ENCODE measurements at places on chromosomes 16 and 17. TPM values are rescaled to one million over a fixed set of nuclear protein-coding genes. Genes with fewer than 3 reads are reported as not detected.

DNA sequence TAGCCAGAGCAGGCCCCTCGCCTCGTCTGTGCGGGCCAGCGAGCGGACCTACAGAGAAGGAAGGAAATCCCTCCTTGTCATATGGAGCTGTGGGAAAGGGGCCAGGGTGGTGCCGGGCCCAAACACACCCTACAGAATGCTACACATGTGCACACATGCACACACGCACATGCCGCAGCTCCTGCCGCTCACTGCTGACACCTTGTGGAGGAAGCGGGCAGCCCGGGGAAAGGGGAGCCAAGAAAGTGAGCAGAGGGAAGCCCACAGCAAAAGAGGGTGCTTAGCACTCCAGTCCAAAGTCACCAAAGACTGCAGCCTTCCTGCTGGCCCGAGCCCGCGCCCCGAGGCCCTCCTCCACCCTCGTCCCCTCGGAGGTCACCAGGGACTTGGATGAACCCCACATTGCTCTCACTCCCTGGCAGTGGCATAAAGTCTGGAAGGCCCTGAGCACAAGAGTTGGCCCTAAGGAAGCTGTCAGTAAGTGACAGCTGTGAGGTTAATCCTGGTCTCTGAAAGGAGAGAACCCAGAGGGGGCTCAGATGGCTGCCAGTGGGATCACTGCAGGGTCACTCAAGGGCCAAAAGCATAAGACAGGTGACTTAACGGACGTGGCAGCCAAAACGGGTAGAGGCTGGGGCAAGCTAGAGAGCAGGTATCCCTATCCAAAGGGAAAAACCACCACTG is 68.2 kb downstream of the MYO18A start:
- DNase-seq = peak; percentile 77

GRCh38 chr17:79706931-79707850 is 23.6 kb upstream of the ENPP7 start:
- DNase-seq = peak; percentile 32

- peak; percentile 93 for DNase-seq
Observed at GRCh38 chr17:79192503-79193351, 118.1 kb downstream of the ENGASE start.

DNA sequence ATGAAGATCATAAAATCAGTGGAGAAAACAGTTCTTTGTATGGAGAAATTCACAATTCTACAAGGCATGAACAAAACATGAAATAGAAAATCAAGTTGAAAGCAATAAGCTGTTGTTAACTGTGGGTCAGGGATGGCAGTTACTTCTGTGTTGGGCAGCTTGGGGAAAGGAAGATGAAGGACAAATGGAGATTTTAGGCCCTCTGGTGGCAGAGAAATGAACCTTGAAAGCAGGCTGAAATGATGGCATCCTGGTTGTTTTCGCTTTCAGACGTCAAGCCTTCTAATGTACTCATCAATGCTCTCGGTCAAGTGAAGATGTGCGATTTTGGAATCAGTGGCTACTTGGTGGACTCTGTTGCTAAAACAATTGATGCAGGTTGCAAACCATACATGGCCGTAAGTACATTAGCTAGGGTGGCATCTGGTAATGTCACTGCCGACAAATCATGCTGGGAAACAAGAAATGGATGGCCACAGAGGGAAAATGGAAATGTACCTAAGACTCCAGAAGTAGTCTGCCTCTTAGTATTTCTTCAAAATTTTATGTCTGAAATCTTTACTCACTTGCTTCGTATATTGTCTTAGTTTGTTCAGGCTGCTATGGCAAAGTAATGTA is 108.9 kb downstream of the MAP2K6 start:
- DNase-seq = peak; percentile 58

DNA sequence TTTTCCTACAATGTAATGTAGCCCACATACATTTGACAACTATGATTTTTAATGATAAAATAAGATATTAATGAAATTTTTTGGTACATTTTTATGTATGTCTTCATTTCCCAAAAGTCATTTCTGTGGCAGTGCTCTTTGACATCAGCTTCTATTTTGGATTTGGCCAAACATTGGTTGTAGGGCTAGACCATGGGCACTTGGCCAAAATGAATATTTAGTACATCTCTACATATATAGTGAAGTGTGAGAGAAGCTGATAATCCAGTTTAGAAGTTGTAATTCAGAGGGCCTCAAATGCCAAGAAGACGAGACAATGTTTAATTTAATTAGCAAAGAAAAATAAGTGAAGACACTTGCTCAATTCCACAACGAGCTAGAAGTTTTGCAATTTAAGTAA is 724.9 kb upstream of the SOX9 start:
- no peak for DNase-seq

DNA sequence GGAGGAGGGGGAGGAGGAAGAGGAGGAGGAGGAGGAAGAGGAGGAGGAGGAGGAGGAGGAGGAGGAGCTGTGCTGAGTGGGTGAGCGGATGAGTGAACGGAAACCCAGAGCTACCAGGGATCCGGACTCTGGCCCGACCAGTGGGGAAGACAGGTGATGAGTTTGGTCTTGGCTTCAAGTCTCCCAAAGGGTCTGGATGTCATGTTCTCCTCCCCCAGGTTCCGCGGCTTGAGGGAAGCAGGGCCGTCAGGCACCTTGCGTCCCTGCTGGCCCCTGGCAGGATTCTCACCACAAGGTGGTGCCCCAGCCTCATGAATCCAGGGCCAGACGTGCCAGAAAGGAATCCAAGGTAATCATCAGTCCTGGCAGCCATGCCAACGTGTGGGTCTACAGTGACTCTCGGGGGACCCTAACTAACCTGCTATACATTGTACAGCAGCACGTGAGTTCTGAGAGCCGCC is 13.5 kb upstream of the ABAT start:
- DNase-seq = peak; percentile 86

GRCh38 chr16:71746442-71747046 is 22.0 kb upstream of the PHLPP2 start:
- DNase-seq = peak; percentile 47

DNA sequence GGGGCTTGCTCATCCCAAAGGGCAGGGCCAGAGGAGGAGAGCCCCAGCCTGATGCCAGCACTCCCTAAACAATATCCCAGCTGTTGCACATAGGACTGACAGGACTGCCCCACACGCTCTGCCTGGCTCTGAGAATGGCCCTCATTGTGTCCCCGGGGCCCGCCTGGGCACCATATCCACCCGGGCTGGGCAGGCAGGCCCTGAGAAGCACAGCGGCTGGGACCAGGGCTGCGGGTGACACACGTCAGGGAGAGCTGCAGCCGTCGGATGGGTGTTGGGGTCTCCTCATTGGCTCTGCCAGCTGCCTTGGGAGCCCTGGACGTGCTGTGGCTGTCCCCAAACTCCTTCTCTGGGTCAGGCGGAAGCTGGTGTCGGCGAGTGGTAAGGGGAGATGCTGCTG is 4.2 kb downstream of the BCAR1 start:
- DNase-seq = no peak

DNA sequence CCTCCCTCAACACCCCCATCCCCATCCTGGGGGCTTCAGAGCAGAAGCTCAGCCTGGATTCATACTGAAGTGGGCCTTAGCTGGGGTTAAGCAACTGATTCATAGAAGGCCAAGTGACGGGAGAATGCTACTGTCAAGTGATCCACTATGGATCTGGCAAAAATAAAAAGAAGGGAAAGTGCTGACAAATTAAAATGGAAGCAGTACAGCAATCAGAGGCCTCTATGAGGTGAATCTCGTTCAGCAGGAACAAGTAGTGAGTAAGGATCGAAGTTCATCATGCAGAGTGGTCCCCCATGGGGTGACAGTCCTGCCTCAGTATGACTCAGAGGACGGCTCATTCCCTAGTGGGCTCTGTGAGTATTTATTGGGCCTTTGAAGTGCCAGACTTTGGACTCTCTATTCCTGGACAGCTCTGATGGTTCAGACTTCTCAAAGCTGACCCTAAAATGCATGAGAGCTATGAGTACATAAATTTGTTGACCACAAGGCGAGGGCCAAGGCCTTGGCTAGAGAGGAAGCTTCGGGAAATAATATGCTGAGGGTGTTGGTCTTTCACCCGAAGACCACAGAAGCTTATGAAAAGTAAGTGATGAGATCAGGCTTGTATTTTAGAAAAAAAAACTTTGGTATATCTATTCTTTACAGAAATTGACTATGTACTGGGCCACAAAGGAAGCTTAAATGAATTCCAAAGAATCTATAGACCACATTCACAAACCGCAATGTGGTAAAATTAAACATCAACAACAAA is 5.3 kb upstream of the NSMCE1 start:
- DNase-seq = no peak

GRCh38 chr17:82679586-82680465 is 18.7 kb downstream of the RAB40B start:
- DNase-seq = peak; percentile 52

DNA sequence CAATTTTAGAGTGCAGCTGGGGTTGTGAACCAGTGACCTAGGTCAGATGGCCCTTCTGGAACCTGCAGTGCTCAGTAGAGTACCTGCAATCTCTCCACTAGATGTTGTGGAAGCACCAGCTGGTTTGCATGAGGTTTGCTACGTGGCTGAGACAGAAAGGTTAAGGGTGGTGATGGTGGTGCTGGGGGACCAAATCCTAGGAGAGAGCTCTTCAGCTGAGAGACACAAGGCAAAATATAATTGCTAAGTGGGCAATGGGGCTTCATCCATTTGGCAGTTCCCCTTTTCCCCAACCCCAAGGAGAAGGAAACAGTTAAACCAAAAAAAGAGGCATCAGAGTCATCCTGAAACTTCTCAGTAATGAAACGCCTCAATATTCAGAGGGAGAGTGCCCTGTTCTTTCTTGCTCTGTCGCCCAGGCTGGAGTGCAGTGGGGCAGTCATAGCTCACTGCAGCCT is 13.9 kb downstream of the ITPRIPL2 start:
- DNase-seq = no peak

DNA sequence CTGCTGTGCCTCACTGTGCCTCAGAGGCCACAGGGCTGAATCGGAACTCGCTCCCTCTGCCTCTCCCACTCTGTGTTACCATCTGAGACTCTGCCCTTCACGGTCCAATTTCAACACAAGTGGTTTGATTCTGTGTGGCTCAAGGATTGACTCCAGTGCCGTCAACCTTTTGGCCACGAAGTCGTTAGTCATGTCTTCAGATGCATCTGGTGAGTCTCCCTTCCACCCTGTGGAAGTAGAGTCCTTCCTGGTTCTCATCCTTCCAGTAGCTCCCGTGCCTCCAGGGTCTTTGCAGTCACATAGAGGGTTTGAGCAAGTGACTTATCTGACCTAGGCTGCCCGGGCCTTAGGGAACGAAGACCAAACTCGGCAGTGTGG is 51.2 kb downstream of the PGS1 start:
- no peak for DNase-seq

- peak; percentile 94 for DNase-seq
Observed at GRCh38 chr16:80938004-80938878, 68.4 kb downstream of the CMC2 start.

- peak; percentile 80 for DNase-seq
Observed at GRCh38 chr16:2236337-2237101, at the start of gene DNASE1L2. Gene DNASE1L2 (plus strand): TSS chr16:2236444. CDS start chr16:2236817, 373 bp downstream.

DNA sequence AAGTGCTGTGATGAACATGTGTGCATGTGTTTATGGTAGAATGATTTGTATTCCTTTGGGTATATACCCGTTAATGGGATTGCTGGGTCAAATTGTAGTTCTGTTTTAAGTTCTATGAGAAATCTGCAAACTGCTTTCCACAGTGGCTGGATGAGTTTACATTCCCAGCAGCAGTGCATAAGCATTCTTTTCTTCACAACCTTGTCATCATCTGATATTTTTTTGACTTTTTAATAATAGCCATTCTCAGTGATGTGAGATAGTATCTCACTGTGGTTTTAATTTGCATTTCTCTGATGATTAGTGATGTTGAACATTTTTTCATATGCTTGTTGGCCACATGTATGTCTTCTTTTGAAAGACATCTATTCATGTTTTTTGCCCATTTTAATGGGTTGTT is 18.5 kb downstream of the CCL8 start:
- DNase-seq = no peak

DNA sequence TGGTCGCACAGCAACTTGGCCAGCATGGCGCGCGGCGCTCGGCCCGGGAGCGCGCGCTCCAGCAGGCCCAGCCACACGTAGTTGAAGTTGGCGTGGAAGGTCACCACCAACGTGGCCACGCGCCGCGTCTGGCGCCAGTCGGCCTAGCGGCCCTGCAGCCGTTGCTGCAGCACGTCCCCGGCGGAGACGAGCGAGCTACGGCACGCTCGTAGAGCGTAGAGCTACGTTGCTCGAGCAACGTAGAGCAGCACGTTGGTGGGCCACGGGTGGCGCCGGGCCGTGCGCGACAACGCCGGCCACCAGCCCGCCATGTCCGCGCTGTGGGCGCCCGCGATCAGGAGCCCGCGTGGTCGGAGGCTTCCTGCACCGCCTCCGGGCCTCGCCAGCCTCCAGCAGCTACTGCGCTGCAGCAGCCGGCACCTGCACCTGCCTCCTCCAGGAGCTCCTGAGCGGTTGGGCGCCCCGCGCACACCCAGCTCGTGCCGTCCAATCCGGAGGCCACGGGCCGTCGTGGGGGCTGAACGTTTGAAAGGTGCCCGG is 13.4 kb upstream of the SULT1A1 start:
- DNase-seq = no peak

DNA sequence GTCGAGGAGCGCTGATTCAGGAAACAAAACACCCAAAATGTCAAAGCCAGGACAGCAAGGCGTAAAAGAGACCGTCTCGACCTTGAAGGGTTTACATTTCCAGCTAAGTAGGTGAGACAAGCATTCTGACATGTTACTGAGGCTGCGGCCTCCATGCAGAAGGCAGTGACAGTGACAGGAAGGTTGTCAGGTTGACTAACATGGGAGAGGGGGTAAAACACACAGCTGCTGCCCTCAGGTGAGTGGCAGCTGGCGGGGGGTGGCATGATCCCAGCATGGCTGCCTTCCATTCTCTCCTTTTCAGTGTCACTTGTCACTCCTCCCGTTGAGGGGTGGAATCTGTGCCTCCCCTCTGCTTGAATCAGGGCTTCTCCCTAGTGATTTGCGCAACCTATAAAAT is 31.9 kb upstream of the CRHR1 start:
- no peak for DNase-seq

DNA sequence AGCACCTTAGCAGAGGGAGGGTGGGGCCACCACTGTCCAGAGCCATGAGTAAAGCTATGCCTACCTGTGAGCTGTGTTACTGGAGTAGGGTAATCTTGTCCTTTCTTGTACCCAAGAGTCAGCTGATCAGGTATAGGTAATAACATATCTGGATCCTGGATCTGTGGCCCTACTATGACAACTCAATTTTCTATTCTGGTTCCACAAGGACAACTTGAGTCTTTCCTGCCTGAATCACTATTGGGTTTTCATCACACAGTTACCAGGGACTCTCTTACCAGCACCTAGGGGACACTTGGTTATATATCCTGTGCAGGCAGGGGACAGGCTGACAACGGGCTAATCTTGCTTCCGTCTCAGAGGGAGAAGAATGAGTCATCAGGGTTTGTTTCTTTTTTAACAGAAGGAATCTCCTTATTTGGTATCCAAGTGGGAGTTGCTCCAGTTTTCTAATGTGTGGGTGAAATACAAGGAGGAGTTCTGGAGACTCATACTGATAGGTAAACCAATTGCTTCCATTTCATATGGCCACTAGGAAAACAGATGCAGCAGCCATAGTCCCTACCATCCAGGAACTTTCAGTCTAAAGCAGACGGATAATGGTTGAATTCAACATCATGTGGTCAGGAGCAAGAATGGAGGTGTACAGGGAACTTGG is 6.8 kb downstream of the ZNF267 start:
- no peak for DNase-seq

Gene DDX19B
- total RNA-seq = 49.7 TPM

Gene IL17C
- not detected for total RNA-seq

Gene CTU2
- 11.0 TPM for total RNA-seq

Gene SLC25A10
- 9.1 TPM for total RNA-seq

Gene LAT
- 2.9 TPM for total RNA-seq

Gene SERPINF2
- not detected for total RNA-seq

Gene CHAD
- total RNA-seq = not detected

Gene MMP15
- total RNA-seq = 7.2 TPM

Gene DLX4
- total RNA-seq = not detected

Gene CLCN7
- 11.5 TPM for total RNA-seq
